Iris pigment epithelial cell (primary cell): ENCODE measurements at places on chromosomes 11 and 22.

DNA sequence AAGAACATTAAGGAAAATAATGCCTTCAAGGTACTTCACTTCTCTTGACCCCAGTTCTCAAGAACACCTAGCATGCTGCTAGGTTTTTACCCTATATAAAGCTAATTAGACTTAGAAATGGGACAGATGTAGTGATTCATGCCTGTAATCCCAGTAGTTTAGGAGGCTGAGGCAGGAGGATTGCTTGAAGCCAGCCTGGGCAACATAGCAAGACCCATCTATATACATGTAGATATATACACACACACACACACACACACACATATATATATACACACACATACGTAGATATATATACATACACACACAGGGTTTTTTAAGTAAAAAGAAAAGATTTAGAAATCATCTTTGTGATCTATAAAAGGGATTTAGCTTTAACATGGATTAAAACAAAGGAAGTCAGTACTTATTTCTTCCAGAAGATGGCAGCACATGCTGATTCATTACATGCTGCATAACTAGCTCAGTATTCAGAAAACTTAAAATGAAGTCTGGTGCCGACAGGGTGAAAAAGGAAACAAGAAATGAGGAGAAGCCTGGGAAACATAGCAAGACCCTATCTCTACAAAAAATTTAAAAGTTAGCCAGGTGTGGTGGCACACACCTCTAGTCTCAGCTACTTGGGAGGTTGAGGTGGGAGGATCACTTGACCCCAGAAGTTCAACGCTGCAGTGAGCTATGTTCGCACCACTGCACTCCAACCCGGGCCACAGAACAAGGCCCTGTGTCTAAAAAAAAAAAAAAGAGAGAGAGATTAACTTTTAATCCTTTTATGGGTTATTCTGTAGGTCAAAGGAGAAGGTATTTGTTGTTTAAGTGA, 28.5 kb upstream of the RBX1 start:
- DNase-seq, result peak; percentile 70

DNA sequence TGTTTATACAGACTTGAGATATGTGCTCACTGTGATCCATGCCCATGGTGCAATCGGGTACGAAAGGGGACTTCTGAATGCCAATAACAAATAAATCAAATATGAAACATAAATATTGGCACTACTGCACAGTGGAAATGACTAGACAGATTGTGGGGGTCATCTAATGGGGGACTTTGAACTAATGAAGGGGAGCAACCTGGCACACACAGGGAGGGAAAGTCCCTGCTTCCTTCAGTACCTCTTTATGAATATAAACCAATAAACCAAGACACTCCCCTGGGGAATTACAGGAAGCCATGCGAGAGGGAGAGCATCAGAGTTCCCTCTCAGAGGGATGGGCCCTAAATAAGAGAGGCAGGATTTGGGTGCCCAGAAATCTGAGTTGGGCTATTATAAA, 21.1 kb downstream of the MIF start:
- DNase-seq, result no peak

DNA sequence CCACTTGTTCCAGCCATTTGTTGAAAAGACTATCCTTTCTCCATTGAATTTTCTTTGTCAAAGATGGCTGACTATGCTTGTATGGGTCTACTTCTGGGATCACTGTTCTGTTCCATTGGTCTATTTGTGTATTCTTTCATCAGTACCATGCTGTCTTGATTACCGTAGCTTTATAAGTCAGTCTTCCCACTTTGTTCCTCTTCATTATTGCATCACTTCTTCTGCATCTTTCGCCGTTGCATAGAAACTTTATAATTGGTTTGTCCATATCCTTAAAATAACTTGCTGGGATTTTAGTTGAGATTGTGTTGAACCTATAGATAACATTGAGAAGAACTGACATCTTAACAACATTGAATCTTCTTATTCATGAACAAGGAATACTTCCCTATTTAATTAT, 598.8 kb downstream of the TBC1D22A start:
- no peak for DNase-seq

DNA sequence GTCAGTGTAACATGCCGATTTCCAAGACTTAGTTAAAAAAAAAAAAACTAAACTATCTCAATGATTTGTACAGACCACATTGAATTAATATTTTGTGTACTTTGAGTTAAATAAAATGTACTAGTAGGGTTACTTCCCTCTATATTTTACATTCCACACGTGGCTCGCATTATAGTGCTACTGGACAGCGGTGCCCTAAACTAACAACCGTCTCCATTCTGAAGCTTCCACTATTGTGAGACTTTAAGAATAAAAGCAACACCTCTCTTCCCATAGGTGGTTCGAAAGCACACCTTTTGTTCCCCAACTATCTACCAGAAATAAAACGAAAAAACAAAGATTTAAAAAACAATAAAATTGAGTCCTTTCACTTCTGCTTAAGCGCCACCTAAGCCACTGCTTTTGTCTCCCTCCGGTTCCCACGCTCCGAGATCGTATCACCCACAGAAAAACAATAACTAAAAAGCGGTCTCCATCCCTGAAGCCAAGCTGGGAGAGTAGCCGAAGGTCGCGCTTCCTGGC, 380 bp upstream of the TTC17 start:
- DNase-seq, result peak; percentile 21

GRCh38 chr22:21033895-21034294, 1.5 kb upstream of the SLC7A4 start:
- no peak for DNase-seq
